ENCODE measurements at places on chromosomes 11 and 22.
A peak's percentile ranks its signal among the peaks of the same experiment; 100 is the strongest.

DNA sequence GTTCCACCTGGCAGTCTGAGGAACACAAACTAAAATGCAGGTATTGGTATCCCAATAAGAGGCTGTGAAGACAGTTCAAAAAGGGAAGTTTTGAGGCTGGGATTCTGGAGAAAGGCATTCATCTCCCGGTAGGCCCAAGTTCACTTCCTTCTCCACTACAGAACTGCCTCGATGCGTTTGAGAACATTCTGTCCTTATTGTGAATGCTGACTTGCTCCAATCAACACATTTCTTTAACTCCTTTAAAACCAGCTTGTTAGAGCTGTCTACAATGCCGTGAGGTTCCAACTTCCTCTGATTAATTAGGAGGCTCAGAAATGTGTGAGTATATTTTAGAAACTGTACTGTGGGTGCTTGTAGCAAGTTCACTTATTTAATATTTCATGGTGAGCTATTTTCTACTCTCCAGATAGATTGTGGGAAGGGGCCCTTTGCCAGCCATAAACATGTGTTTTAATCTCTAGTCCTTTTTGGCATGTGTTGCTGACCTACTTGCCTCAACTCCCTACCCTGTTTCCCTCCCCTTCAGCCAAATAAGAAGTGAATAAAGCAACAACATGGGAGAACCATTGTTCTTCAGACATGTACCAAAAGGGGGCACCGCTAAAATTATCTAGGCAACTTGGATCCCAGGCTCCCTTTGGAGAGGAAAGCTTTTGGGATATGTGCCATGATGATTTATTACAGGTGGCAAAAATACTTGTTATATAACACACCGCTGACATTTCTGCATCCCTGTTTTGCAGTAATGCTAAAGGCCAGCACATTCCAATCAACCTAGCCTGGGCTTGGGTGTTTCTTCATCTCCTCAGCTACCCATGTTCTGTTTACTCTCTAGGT is 245.6 kb downstream of the BLID start:
- DNase-seq, result no peak

DNA sequence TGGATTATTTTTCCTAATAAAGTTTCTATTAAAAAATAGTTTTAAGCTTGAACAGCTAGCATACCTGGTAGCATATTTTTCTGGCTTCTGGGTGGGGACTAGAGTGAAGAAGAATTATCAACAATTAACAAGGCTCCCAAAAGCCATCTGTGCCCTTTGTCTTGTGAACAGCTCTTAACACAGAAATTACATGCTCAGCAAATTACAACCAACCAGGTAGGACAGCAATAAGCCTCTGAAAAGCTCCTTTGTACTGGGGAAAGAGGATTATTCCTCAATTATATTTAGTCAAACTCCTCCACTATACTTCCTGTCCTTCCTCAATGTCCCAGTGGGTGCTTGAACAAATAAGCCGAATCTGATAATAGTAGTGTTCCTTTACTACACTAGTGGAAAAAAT is 162.8 kb downstream of the RAB38 start:
- DNase-seq, result no peak

DNA sequence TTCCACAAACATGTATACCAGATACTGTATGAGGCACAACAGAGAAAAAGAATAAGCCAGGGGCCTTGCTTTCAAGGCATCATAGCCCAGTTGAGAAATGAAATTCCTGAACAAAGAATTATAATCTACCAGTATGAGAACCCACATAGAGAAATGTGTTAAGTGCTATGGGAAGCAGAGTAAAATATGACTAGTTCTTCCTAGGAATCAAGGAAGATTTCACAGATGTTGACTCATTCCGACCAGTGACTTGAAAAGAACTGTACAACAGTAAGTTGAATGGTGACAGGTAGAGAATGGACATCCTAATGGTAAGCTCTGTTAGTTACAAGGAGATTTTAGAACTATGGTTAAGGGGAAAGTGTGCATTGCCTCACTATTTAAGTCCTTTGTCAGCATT is 102.6 kb downstream of the TRIM44 start:
- no peak for DNase-seq

GRCh38 chr11:13769188-13769587 is 100.7 kb downstream of the FAR1 start:
- no peak for DNase-seq

GRCh38 chr11:2419638-2420501 is 19.3 kb downstream of the TSSC4 start:
- no peak for DNase-seq

- DNase-seq, result no peak
Measured at GRCh38 chr11:24793479-24793878, 296.6 kb downstream of the LUZP2 start.

- no peak for DNase-seq
Measured at GRCh38 chr11:76597533-76598425, 72.8 kb downstream of the LRRC32 start.

GRCh38 chr11:28690746-28691145 is 582.6 kb downstream of the METTL15 start:
- no peak for DNase-seq

GRCh38 chr11:18618342-18619025 is 15.7 kb downstream of the SPTY2D1 start:
- no peak for DNase-seq

- DNase-seq, result no peak
Measured at GRCh38 chr22:45872659-45873263, 104.2 kb downstream of the WNT7B start.

- no peak for DNase-seq
Measured at GRCh38 chr11:33844236-33844635, 47.6 kb downstream of the LMO2 start.

DNA sequence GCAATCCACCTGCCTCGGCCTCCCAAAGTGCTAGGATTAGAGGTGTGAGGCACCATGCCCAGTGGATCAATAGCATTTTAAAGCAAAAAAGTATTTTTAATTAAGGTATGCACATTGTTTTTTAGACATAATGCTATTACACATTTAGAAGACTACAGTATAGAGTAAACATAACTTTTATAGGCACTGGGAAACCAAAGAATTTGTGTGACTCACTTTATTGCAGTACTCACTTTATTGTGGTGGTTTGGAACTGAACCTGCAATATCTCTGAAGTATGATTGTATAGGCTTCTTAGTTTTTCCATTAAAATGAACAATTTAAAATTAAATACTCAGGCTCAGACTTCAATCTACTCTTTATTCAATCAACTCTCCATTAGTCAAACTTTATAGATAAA is 17.5 kb upstream of the CD3E start:
- DNase-seq, result no peak

- peak; percentile 70 for DNase-seq
Measured at GRCh38 chr11:123083623-123084029, 21.7 kb upstream of the HSPA8 start.

GRCh38 chr22:36079041-36079440 is 50.4 kb upstream of the RBFOX2 start:
- DNase-seq, result no peak

DNA sequence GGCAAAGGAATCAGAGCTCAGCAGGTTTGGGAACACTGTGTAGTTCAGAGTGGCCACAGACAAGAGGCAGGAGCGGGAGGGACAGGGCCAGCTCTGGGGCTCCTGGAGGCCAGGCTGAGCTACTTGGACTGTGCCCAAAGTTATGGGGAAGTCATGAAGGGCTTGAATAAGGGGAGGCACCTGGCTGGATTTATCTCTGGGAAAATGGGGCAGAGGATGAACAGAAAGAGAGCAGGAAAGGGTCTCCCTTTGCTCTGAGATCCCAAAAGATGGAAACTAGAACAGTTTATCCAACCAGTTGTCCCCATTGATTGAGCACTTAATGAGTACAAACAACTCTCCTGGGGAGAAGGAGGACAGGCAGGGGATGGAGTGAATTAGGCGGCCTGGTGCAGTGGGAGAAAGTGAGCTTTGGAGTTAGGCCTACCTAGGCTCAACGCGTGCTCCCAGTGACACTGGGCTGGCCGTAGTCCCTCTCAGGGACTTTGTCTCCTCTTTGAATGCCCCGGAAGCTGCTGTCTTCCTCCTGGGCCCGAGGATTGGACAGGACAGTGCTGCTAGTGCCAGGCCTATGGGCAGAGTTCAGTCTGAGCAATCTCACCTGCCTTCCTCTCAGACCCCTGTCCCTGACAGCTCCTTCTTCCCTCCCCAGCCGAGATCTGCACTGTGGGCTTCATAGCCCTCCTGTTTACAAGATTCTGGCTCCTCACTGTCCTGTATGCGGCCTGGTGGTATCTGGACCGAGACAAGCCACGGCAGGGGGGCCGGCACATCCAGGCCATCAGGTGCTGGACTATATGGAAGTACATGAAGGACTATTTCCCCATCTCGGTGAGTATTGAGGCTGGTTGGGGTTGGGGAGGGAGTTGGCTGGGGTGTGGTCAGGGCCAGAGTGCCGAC is 2.0 kb downstream of the MOGAT2 start:
- DNase-seq, result no peak

GRCh38 chr11:8820401-8820800 is 90.6 kb upstream of the AKIP1 start:
- no peak for DNase-seq

DNA sequence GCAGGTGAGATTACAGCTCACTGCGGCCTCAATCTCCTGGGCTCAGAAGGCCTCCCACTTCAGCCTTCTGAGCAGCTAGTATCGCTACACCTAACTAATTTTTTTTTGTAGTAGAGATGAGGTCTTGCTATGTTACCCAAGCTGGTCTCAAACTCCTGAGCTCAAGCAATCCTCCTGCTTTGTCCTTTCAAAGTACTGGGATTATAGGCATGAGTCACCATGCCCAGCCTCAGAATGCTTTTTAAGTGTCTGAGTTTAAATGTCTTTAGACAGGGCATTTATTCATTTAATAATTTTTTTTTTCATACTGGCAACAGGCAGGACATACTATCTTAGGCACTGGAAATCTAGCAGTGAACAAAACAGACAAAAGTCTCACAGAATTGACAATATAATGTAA is 27.7 kb downstream of the LRP4 start:
- DNase-seq, result no peak

- no peak for DNase-seq
Measured at GRCh38 chr22:39230261-39231196, 14.3 kb downstream of the PDGFB start.

DNA sequence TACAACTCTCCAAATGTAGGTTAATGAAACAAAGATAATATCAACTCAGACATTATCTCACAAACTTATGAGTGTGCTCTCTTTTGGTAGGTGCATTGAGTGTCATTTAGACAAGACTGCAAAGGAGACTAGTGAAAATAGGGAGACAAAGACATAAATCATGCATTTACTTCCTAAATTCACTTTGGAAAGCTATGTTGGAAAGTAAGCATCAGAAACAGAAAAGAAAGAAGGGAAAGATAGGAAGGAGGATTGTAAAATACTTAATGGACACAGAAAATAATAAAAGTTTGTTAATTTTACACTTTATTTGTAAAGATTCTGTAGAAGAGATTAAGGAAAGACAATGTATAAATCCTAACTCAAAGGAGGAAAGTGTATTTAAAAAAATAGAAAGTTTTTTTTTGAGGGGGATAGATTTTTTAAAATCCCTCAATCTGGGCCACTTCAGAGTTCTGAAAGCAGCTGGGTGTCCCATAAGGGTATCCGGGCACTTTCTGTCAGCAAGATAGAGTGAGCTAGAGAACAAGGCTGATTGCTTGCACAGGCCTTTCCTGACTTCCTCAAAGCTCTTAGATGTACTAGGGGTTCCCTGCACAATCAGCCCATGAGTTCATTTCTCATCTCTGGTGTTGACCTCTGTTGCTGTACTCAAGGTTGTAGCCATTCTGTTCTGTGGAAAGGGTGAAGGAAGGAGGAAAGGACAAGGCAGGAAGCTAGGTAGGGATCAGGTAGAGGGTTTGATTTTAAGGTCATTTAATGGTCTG is 22.4 kb upstream of the RDX start:
- DNase-seq, result no peak

DNA sequence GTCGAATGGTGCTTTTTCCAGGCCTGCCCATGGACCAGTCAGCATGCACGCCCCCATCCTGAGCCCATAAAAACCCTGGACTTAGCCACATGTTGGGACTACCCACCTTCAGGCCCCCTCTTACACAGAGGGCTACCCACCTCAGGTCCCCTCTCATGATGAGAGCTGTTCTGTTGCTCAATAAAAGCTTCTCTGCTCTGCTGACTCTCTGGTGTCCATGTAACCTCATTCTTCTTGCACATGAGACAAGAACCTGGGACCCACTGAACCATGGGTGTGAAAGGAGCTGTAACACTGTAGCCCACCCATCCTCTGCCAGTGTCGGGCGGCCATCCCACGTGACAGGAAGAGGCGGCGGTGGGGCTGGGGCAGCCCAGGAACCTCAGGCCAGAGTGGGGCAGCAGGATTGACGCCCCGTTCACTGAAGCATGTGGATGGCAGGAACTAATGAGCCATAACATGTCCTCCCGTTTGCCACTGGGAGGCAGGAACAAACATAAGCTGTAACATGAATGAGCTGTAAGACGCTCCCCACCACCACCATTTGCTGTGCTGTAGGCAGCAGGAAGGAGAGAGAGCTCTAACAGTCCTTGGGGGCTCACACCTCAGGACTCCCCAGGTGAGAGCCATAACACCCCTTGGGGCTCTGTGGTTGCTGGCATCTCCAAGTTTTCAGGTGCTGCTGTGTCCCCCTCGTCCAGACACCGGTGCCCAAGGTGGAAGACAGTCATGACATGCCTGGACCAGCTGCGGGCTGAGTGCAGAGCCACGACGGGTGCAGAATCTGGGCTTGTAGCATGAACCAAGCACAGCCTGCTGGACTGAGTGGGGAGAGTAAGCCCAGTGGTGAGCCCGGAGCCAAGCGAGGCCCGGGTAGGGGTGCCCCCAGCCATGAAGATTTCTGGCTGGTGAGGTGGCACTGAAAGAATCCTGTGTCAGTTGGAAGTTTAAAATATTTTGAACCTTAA is 69.4 kb downstream of the MCHR1 start:
- no peak for DNase-seq

- DNase-seq, result no peak
Measured at GRCh38 chr11:93512073-93512475, 31.1 kb downstream of the SMCO4 start.

- no peak for DNase-seq
Measured at GRCh38 chr11:64032050-64032449, 3.7 kb upstream of the FLRT1 start.

GRCh38 chr22:22168190-22168940 is 76.2 kb upstream of the VPREB1 start:
- DNase-seq, result no peak

DNA sequence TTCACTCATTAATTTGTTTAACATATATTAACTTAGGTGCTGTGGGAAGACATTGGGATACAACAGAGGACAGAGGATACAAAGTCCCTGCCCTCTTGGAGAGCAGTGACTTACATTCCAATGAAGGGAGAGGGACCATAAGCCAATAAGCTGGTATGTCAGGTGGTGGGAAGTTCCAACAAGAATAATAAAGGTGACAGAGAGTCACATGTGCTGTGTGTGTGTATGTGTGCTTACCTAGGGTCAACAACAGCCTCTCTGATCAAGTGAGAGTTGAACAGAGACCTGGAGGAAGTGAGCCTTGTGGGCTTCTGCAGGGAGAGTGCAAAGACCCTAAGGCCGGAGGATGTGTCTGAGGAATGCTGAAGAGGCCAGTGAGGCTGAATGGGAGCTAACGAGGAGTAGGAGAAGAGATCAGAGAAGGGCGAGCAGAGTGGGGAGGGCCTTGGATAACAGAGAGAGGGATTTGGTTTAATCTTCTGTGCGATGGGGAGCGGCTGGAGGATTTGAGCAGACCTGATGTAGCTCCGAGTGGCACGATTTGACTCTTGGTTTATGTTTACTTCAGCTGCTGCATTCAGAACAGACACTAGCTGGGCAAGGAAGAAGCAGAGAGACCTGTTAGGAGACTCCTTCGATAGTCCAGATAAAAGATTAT is 35.3 kb downstream of the MAP6 start:
- no peak for DNase-seq

- no peak for DNase-seq
Measured at GRCh38 chr11:117644403-117645155, 152.4 kb downstream of the DSCAML1 start.

GRCh38 chr11:115557681-115558080 is 53.5 kb upstream of the CADM1 start:
- no peak for DNase-seq
